ENCODE measurements at places on chromosomes 7 and 10.

GRCh38 chr7:135317676-135318325 is 84.2 kb downstream of the STRA8 start:
- DNase-seq: no peak

GRCh38 chr7:81845744-81846241 is 75.9 kb upstream of the HGF start:
- DNase-seq: no peak

DNA sequence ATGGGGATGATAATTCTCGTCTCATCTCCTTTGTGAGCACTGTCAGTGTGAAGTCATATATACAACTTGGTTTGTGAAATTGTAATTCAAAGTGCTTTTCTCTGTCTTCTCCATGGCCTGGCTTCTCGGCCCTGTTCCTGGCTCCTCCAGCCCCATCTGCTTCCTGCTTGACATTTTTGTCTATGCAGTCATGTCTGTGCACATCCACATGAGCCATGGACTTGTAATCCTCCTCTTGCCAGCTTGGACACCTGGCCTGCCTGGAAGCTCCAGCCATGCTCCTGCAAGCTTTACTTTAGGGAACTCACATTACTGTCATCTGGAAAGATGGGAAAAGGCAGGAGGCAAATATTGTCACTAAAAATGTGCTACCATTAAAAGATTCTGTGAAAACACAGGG is 576.0 kb upstream of the DPP6 start:
- DNase-seq: no peak

DNA sequence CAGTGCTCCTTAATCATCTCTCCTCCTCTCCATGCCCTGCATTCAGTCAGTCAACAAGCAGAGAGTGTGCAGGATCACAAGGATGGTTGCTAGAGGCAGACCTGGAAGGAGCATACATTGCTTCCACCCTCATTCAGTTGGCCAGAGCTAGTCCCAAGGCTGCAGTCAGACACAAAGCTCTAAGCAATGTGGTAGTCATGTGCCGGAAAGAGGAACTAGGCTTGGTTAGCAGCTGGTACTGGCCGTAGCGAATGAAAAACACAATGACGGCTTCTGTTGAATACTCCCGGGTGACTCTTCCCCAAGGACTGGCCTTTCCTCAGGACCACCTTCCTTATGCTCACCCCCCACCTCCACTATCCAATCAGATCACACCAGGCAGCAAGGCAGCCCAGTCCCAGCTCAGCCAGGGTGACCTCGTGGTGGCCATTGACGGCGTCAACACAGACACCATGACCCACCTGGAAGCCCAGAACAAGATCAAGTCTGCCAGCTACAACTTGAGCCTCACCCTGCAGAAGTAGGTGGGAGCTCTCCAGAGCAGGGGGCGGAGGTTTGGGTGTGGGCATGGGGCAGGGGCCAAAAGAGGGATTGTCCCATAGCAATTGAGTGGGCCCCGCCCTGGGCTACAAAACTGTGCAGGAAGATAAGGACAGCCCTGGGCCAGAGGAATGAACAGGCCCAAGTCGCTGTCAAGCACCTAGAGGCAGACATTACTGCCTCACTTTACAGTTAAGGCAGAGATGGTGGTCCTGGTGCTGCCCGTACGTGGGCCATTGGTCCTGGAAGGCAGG is 10.9 kb downstream of the LDB3 start:
- DNase-seq: no peak

DNA sequence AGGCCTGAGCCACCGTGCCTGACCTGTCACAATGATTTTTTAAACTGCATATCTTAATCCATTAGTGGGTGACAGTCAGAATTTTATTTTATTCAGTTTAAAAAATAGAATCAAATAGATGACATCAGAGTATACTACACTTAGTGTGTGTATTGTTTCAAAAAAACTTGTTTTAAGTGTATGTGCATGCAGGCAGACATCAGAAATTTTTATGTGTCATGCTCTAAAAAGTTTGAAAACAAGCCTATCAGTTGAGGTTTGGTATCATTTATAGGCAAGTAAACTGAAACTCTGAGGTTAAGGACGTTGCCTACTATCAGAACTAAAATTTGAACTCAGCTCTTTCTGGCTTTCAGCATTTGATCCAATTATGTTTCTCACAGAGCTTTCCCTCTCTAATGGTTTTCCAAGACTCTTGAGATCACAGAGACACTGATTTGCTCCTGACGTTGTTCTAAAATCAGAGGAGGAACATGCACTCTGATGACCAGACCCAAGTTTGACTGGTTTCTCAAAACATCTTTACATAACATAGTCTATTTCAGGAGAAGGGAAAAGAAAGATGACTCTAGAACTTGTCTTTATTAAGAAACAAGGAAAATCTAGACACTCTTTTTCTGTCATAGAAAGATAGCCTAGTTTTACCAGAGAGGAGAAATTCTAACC is 188.6 kb downstream of the AUTS2 start:
- DNase-seq: no peak

GRCh38 chr7:25073451-25073850 is 51.6 kb downstream of the CYCS start:
- DNase-seq: no peak

- DNase-seq: no peak
Observed at GRCh38 chr7:33458581-33458980, 329.2 kb downstream of the BBS9 start.

DNA sequence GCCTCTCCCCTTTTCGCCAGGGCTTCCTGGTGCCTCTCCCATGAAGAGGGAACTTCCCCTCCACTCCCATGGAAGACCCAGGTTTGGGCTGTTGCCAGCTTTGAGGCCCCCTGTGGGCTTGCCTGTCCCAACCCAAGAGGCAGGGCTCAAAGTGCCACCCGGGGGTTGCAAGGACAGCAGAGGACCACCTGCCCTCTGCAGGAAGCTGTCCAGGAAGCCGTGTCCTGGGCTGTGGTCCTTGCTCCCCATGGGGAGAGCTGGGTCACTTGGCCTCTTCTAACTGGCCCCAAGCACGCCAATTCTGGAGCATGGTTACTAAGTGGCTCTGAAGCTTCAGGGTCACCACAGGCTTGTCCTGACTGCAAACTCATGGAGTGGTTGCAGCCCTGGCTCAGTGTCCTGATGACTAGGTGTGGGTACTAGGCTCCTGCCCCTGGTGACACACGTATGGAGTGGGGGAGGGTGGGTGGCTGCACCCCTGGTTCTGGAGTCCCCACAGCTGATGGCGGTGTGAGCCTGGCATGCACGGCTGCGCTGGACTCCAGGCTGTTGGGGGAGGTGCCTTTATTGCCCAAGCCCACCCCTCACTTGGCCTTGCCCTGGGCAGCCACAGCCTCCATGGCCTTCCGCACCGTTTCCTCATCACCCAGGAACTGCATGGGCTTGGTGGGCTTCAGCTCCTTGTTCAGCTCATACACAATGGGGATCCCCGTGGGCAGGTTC is 3.0 kb downstream of the PGAM2 start:
- DNase-seq: no peak

DNA sequence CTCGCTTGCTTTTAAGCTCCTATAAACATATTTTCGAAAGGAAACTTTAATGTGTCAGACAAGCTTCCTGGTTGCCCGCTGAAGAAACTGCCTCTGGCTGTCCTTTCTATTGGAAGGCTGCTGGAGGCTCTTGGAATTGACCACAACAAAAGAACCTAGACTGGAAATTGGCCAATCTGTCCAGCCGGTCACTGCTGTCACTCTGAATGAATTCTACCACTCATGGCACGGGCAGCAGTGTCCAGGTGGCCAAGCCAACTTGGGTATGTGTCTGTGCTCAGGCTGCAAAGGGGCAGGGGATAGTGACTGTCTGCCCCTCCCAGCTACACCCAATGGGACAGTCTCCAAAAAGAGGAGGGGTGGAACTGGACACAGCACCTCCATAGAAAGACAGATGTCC is 57.6 kb downstream of the CDH23 start:
- no peak for DNase-seq

DNA sequence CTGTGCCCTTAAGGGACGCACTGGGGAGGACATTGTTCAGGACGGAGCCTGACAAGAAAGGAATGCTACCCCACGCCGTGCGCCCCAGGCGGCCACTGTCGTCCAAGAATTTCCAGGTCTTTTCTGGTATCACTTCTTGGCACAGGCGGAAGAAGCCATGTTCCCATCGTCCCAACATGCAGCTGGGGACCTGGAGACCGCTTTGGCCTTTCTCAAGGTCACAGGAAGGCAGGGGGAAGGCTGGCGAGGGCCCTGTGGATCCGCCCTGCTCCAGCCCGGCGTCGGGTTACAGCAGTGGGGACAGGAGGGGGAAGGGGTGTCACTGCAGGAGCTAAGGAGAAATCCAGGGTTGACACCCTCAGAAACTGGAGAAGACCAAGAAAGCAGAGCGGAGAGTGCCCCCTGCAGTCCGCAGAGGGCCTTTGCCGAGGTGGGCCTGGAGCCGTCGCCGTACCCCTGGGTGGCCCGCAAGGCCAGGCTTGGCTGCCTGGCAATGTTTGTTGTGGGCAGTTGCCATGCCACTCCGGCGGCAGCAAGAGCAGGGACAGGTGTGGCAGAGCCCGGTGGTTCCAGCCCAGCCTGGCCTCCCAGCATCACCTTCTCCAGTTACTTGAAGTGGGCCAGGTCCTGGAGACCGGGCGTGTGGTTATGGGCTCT is 104.1 kb downstream of the LHPP start:
- no peak for DNase-seq

GRCh38 chr7:39741942-39742623 is 118.7 kb downstream of the RALA start:
- no peak for DNase-seq

DNA sequence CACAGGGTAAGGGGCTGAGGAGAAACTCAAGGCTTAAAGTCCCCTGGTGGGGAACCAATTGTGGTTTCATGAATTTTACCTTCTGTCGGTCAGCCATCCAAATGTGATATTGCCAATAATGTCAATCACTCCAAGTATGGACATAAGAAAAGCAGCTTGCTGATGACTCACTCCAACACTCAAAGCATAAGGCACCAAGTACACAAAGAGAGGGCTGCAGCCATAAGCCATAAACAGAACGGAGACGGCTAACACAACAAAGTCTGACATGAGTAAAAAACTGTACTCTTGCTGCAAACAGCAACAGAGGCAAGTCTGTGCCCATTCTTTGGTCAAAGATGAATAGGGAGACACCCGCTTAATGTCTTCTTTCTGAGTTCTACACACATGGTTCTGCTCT is 24.2 kb downstream of the IFIT5 start:
- DNase-seq: no peak

DNA sequence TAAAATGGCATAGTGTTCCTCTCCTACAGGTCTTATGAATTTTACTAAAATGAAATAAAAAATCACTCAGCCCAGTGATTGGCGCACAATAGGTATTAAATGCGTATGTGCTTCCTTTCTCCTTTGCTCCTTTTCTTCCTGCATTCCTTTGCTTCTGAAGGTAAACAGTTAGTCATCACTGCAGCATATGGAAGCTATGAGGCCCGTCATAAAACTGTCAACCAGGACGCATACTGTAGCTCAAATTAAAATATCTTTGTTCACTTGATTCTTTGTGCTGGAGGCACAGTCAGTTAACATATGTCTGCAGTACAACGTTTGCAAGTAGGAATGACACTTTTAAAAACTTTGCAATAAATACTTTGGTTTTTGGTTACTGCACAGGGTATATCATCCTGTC is 374.7 kb downstream of the TCERG1L start:
- DNase-seq: no peak

DNA sequence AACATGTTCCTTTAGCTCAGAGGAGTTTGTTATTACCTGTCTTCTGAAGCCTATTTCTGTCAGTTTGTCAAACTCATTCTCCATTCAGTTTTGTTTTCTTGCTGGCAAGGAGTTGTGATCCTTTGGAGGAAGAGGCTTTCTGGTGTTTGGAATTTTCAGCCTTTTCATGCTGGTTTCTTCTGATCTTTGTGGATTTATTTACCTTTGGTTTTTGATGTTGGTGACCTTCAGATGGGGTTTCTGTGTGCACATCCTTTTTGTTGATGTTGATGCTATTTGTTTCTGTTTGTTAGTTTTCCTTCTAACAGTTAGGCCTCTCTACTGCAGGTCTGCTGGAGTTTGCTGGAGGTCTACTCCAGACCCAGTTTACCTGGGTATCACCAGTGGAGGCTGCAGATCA is 118.6 kb downstream of the PPP1R9A start:
- DNase-seq: no peak

DNA sequence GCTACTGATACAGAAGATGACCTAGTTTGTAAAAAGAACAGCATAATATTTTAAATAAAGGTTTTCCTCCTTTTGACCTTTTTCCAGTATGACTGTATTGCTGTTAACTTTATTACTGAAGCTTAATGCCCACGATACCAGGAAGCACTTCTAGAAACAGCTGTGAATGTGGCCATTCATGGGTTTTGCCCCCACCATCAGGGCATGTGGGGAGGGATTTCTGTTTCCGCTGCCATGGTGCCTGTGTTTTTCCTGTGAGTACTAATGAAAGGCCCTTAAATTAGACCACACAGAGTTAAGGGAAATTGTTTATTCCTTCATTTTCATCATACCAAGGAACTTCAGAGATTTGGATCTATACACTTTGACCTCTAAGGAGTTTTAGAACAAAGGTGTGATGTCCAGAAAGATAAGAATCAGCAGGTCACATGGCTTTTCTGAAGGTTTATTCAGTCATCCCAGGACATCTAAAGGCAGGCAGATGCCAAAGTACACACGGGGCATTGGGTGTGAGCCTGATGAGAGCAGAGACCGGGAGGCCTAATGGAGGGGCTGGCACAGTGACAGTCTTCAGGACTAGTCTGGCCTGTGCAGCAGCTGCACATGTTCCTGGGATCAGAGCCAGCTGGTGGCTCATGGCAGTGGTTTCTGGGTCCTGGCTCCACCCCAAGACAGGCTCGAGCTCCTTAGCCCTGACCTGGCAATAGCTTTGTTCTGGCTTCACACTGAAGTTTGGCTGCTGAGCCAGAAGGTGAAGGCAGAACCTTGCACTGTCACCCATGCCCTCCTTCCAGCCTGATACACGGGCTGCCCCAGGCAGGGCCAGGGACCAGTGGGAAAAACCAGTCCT is 190.9 kb downstream of the REEP3 start:
- DNase-seq: no peak

Measured in activated CD4-positive, alpha-beta T cell treated with anti-CD3 and anti-CD28 coated beads for 1 hour (primary cell).